ENCODE measurements at places on chromosomes 2 and 18.

DNA sequence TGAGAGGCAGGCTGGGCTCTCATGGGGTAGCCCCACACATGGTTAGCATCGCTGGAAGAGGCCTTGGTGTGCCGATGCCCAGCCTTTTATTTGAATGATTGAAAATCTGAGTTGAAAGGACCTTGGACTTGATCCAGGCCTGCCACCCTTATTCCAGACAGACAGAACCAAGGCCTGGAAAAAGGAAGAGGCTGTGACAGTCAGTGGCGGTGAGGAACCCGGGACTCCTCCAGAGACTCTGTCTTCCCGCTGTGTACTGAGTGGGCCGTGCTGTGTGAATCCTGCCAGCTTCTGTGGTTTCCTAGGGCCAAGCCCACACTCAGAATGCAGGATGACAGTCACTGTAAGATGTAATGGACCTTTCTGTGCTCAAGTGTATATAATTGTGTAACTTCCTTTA is 218.5 kb downstream of the LDLRAD4 start:
- DNase-seq = peak; percentile 34

DNA sequence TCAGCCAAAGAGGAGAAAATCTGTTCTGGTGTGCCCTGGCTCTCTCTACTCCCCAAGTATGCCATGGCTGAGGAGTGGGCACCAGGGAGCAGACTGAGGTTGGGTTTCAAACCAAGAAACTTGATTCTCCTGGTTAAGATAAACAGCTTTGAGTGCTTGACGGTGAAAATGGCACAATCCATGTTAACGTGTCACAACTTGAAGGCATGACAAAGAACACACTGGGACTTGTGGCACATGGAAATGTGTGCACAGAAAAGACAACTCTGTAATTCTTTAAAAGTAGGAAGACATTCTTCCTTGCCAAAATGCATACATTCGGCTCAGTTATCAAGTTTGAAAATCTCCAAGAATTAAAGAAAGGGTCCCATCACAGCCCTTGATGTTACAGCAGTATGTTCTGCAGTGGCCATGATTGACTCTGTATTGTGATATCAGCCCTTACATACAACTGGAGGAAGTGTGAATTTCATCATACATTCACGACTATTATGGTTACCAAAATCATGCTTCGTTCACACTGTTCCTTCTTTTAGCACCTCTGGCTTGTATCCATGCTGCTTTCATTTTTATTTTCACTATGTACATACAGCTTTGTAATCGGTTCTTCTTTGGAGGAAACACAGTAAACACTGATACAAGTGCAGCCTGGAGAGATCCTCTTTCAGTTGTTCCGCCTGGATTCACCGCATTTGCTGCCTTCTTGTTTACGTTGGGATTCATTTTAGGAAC is 15.6 kb upstream of the ACTG2 start:
- no peak for DNase-seq

DNA sequence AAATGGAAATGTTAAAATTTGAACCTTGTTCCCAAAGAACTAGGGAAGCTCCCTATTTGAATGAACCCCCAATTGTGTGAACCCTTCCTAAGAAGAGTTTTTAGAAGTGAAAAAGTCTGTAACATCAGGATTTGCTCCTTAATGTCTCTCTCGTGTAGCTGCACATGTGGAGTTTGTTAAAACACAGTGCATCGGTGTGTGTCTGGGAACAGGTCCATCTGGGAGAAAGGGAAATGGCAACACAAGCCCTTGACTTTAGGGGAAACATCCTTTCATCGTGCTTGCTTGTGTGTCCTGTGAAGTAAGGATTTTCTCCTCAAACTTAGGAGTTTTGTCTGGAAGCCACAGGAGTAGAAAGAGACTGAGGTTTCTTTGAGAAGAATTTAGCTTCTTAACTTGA is 203.9 kb downstream of the PRKCE start:
- no peak for DNase-seq

DNA sequence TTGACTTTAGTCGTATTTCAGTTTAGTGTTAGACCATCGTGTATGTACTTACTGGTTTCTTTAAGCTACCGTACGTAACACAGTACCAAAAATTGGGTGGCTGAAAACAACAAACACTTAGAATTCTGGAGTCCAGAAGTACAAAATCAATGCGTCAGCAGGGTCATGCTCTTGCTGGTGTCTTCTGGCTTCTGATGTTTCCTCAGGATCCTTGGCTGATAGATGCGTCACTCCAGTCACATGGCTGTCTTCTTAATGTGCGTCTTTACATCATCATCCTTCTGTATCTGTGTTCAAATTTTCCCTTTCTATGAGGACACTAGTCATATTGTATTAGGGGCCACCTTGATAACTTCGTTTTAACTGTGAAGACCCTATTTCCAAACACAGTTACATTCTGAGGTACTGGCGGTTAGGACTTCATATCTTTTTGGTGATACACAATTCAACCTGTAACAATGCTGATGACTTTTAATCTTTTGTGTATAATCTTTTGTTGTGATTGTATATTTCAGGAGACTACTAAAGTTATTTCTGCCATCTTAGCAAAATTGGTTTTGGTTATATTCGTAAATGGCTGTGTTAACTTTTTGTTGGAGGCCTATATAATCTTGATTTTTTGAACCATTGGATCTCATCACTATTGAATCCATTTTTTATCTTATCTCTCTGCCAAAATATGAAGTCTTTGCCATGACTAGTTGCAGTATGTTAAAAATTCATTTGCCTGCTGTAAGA is 25.4 kb downstream of the ACTR3 start:
- no peak for DNase-seq

DNA sequence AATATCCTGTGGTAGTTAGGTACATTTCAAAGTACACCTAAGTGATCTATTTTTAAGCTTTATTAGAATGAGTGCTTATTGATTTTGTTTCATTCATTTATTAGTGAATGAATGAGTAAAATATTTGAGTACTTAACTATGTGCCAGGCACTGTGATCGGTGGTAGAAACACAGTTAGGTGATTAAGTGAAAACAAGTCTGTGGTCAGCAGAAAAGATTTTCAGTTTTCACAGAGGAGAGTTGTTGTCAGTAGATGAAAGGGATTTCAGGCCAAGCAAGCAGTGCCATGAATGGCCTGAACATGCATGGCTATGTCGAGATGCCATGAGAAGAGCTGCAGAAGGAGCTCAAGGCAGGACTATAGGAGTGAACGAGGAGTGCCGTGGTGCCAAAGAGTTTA is 85.9 kb downstream of the SPTBN1 start:
- DNase-seq = no peak
